ENCODE measurements at places on chromosomes 5 and 9. TPM values are rescaled to one million over a fixed set of nuclear protein-coding genes. Genes with fewer than 3 reads are reported as not detected.

ADGRV1 gene
- total RNA-seq, result not detected

- H3K27ac ChIP-seq, result no peak overlapping the region
- H3K4me3 ChIP-seq, result no peak overlapping the region
- no peaks in the 10 kb centered on the region for H3K27me3 ChIP-seq
- no peaks in the 10 kb centered on the region for H3K36me3 ChIP-seq
- H3K4me1 ChIP-seq, result no peaks in the 10 kb centered on the region
These were observed 248.6 kb downstream of the TMEM232 start for GRCh38 chr5:110477911-110478310.

DNA sequence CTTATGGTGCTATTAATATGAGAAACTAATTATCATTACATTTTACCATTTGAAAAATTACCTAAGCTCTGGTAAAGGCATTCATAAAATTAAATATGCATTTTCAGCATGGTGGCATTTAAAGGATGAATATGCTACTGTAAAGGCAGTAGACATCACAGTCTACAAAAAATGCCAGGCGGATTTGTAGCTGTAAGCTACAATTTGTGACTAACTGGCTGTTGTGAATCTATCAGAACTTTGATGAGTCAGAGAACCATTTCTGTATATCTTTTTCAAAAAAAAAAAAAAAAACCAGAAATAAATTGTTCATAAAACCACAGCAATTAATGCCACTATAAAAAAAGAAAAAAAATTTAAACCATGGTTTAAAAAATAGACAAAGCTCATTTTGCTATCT, 186.3 kb downstream of the NFIB start:
- H3K4me3 ChIP-seq, result no peak overlapping the region
- DNase-seq, result no peak
- no peak overlapping the region for H3K27ac ChIP-seq
- no peaks in the 10 kb centered on the region for H3K27me3 ChIP-seq

GRCh38 chr5:73979321-73979720, 353.3 kb downstream of the ARHGEF28 start:
- H3K36me3 ChIP-seq, result no peaks in the 10 kb centered on the region
- H3K4me3 ChIP-seq, result no peak overlapping the region
- no peak for DNase-seq
- H3K27me3 ChIP-seq, result no peaks in the 10 kb centered on the region
- H3K27ac ChIP-seq, result no peak overlapping the region

Measured in left ventricle myocardium inferior (tissue), 1 donor.